D721Med (cell line): ENCODE measurements at places on chromosomes 5 and 9.

DNA sequence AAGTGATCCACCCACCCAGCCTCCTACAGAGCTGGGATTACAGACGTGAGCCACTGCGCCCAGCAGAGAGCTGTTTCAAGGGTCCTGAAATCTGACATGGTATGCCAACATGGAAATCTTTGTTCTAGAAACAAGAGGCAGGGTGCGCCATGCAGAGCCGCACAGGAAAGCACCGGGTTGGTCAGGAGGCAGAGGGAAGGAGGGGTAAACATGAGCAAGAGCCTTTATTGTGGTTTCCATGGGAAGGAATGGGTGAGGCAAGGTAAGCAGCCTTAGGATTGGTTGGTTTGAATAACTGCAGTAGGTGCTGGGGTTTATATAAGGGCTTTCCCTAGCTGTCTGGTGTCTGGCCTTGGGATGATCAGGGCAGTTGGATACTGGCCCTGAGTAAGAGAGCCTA lies 5.5 kb upstream of the EXOSC2 start:
- no peak for DNase-seq

DNA sequence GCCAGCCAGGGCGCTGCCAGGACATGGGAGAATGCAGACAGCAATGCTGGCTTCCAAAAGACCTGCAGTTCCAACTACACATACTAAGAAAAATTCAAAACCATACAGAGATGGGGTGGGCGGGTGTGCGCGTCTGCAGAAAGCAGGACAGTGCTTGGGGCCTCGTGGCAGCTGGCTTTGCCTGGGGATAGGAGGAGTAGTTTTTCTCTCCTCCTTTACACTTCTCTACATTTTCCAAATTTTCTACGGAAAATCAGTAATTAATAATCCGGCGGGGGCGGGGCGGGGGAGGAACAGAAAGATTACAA lies 43.6 kb upstream of the SARDH start:
- no peak for DNase-seq

DNA sequence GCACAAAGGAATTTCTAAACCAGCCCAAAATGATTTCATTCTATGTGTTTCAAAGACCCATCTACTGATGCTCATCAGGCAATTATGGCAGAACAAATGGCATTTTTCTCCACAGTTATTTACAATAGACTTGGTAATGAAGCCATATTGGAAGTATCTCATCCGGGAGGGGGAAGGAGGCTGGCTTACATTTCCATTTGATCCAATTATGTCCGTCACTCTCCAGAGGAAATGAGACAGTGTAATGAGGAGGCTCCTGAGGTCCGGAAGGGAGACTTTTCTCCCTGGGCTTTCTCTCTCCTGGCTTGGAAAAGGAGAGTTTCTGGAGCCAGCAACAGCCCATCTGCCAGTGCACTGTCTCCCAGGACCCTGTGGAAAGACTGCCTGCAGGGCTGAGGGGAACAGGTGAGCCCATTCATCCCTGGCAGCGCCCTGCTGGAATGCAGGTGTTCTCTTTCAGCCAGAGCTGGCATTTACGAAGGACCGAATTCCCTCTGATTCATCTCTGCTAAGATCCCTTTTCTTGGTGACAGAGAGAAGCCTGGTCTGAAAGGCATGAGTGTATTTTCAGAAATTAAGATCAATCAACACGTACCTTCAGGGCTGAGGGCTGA lies 54.9 kb upstream of the SAP30L start:
- DNase-seq = no peak

- no peak for DNase-seq
Measured at GRCh38 chr9:91726406-91727100, 223.5 kb downstream of the ROR2 start.

- no peak for DNase-seq
Measured at GRCh38 chr9:137354845-137355760, 53.0 kb upstream of the NRARP start.

DNA sequence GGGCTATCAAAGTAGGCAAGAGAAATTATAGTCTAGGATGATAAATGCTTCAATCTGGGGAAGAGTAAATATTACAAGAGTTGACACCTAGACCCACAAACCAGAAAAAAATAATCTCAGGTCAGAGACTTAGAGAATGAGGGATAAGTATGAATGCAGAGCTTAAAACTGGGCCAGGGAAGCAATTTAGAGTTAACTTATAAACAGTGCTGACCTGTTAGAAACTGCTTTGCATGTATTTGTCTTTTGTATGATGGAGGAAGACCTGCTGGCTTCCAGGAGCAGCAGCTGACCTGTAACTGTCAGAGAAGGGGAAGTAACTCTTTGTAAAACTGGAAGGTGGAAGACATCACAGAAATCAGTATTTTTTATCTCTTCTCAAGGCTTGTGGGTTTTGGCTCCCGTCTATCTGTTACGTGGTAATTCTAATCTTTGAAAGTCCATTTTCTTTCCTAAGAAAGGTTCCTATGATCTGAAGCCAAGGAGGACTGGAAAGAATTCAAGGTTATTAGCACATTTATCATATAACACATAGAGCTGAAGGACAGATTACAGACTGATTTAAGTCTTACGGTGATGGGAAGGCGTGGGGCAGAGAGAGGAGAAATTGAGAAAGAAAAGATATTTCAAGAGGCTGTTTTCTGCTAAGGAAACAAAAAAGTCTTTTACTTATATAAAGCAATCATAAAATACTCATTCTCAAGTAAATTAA lies 114.7 kb upstream of the ADAMTS19 start:
- no peak for DNase-seq

- no peak for DNase-seq
Measured at GRCh38 chr9:133167096-133167730, 3.5 kb upstream of the GBGT1 start.

DNA sequence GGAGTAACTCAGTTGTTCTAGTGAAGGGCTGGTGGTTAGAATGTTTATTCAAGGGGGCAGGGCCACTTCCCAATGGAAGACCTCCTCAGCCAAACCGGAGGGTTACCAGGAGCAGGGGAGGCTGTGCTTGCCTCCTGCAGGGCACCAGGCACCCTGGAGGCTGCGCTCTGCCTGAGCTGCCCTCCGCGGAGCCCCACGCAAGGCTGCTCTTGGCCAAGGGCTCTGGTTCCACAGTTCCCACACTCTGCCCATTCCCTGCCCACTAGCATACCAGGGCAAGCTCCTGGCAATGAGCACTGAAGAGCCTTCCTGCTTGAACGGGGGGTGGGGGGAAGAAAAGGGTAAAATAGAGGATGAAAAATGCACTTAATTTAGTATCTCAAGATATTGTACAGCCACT lies 35.5 kb upstream of the PTCH1 start:
- no peak for DNase-seq

DNA sequence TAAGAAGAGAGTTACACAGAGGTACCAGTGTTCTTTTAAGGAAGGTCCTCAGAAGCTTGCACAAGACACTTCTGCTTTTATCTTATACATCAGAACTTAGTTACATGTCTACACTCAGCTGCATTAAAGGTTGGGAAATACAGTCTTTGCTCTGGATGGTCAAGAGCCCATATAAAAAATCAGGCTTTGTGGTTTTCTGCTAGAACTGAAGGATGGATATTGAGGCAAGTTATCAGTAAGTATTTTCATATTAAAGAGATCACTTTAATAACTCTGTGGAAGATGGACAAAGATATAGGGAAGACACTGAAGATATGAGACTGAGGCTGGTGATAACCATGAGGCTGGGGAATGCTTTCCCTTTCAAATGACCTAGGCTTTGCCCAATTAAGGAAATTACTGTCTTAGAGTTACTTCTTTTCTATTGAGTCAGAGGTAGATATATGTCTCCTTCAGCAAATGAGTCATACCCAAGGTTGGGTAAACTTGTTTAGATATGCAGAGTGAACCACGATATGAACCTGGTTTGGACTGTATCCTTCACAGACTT lies 87.0 kb upstream of the TNC start:
- no peak for DNase-seq

GRCh38 chr5:35924950-35925722 lies 13.3 kb downstream of the CAPSL start:
- DNase-seq = peak; percentile 25

GRCh38 chr9:6356904-6357303 lies 28.7 kb downstream of the TPD52L3 start:
- no peak for DNase-seq

DNA sequence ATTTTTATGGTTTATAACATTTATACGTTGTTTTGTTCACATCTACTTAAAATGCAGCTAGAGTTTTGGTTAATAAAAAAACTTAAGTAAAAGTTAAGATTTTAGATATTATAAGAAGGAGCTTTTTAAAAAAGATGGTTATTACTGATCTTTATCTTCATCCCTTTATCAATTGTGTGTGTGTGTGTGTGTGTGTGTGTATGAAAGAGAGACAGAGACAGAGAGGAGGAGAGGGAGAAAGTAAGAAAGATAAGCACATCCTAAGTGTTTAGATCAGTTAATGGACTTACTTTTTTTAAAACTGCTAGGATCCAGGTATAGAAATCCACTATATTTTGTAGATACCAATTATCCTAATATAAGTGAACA lies 45.8 kb upstream of the RICTOR start:
- no peak for DNase-seq

DNA sequence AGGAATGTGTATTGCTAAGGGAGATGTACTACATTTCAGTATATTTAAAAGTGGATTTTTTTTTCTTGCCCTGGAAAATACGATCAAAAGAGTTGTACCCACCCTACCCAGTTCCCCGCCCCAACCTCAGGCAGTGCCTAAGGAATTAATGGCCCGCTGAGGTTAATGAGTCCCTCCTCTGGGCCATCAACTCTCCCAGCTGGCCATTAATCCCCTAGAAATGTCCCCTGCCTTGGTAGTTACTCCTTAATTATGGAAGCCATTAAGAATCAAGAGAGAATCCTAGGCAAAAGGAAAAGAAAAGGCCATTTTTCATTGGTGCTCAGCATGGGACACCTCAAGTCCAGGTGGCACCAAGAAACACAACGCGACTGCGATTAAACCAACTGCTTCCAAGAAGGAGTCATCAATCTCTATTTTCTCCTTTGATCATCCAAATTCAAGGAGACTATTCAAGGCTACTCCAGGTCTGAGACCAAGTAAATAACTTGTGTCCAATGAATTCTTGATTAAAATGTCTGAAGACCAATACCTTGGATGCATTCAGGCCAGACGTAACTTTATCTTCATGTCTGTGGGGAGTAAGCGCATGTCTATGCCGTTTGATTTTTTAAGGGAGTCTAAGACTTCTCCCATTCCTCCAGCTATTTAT lies 1962.2 kb upstream of the WWC1 start:
- DNase-seq = no peak

DNA sequence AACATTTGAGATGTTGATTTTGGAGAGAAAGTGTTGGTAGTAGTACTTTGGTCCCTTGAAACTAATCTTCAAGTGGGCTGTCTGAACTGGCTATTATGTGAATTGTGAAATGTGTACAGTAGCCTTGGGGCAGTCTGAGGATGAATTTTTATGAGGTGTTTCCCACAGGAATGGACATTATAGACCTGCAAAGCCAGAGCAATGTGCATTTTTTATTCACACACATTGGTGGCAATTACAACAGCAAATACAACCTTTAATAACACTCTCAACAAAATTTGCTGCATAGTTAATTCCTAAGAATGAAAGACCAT lies 147.0 kb downstream of the PAM start:
- DNase-seq = no peak

DNA sequence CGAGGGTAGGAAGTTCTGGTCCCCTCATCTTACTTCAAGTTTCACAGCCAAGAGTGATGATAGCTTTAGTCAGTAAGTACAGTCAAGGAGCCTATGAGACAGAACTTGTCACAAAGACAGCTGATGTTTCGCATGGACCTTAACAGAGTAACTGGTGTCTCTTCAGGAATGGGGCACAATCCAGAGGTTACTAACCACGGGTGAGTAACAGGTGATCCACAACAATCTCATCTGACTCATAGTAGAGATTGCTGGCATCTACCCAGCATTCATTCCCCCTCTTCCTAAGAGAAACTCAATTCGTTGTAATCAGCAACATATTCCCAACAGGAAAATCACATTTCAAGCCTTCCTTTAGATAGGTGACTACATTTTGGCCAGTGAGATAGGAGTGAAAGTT lies 126.7 kb downstream of the SNX18 start:
- no peak for DNase-seq

- no peak for DNase-seq
Measured at GRCh38 chr9:105751761-105752160, 57.4 kb downstream of the TMEM38B start.

- DNase-seq = no peak
Measured at GRCh38 chr5:167671176-167671575, 620.3 kb upstream of the WWC1 start.

GRCh38 chr5:62620761-62621160 lies 42.1 kb downstream of the LRRC70 start:
- DNase-seq = no peak

- no peak for DNase-seq
Measured at GRCh38 chr9:88757406-88758010, 222.5 kb downstream of the NXNL2 start.

GRCh38 chr5:177234841-177235240 lies 68.7 kb downstream of the RAB24 start:
- DNase-seq = no peak

- DNase-seq = no peak
Measured at GRCh38 chr5:131250751-131251475, 12.9 kb upstream of the CDC42SE2 start.

- no peak for DNase-seq
Measured at GRCh38 chr9:131031005-131031641, 22.1 kb downstream of the LAMC3 start.

GRCh38 chr9:137188490-137189296 lies at the start of the genes ANAPC2 and SSNA1:
TSS of gene ANAPC2 (minus strand) at chr9:137188560. CDS start at chr9:137188532, 28 bp downstream.
TSS of gene SSNA1 (plus strand) at chr9:137188676. CDS start at chr9:137188727, 51 bp downstream.
- no peak for DNase-seq

DNA sequence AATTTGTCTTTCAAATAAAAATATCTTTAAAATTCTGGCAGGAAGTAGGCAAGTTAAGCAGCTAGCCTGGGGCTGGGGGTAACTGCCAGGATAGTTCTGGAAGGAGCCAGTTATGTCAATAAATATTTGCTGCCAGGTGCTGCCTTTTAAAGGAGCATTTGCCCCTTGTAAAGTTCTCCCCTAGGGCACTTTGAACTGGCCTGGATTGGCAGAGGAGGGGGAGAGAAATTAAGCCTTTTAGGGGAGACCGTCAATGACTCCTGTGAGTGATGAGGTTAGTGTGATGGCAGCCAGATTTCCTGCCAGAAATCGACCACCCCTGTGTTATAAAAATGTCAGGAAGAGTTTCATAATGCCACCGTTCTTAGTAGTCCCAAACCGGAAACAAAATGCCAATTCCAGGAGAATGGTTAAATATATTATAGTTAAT lies 89.8 kb upstream of the ELL2 start:
- DNase-seq = no peak

GRCh38 chr5:127297348-127298035 lies 6.9 kb downstream of the MEGF10 start:
- no peak for DNase-seq

GRCh38 chr9:125241863-125242739 lies 958 bp upstream of the HSPA5 start:
- DNase-seq = no peak

GRCh38 chr5:3210531-3210930 lies 385.1 kb upstream of the IRX1 start:
- no peak for DNase-seq
